ENCODE measurements at places on chromosomes 2 and 18.

- no peak for DNase-seq
Measured at GRCh38 chr2:146981921-146982320, 862.9 kb upstream of the ACVR2A start.

GRCh38 chr18:57430079-57431001 is 4.8 kb upstream of the ONECUT2 start:
- DNase-seq, result no peak

DNA sequence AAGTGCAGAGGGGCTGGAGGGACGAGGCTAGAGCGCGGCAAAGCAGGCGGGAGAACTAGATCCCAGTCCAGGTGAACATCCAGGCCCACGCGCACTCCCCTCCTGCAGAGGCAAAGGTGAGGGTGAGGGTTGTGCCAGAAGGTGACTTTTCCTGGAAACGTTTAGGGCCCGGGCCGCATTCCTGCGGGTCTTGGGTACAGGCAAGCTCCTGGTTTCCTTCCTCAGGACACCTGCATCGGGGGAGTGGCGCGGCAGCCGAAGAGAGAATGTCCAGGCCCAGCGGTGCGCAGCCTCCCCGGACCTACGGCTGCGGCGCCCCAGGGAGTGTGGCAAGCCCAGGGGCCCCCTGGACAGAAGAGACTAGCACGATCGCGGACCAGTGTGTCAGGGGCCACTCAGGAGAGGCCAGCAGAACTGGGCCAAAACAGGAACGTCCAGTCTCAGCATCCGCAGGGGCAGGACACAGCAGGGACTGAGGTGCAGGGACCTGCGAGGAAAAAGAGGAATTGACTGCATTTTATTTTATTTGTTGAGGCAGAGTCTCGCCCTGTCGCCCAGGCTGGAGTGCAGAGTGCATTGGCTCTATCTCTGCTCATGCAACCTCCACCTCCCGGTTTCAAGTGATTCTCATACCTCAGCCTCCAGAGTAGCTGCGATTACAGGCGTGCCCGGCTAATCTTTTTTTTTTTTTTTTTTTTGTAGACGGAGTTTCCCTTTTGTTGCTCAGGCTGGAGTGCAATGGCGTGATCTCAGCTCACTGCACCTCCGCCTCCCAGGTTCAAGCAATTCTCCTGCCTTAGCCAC is 8.7 kb upstream of the IMPA2 start:
- DNase-seq, result no peak

- DNase-seq, result no peak
Measured at GRCh38 chr2:55966401-55967118, 43.0 kb upstream of the EFEMP1 start.

DNA sequence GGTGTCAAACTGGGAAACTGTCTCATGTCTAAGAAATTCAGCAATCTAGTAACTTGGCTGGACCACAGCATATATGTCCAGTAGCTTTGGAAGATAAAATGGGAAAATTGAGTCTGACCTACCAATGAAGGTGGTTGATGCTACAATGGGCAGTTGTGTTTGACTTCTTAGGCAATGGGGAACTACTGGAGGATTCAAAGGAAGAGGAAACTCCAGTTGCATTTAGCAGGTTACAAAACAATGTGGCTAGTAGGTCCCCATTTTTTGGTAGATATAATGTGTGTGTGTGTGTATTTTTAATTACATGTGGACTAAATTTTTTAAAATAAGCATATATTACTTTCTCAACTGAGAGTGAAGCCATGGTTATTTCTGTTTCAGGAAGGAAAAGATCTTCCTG is 427.7 kb downstream of the NBAS start:
- DNase-seq, result no peak

GRCh38 chr18:11946756-11947155 is 34.6 kb upstream of the IMPA2 start:
- DNase-seq, result no peak

DNA sequence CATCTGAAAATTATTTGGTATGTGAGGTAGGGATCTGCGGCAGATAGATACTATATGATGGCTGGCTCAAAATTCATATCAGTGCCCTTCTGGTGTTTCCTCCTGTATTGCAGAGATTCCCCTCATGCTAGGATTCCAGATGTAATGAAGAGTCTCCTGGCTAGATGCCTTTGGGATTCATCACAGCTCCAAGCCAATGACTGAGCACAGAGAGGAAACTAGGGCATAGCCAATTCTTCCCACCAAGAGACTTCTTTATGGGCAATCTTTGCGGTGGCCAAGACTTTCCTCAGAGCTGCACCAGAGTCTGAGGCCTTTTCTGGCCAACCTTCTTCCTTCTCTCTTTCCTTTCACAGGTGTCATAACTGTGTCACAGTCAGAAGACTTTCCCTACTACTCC is 25.5 kb upstream of the CIB4 start:
- DNase-seq, result no peak

DNA sequence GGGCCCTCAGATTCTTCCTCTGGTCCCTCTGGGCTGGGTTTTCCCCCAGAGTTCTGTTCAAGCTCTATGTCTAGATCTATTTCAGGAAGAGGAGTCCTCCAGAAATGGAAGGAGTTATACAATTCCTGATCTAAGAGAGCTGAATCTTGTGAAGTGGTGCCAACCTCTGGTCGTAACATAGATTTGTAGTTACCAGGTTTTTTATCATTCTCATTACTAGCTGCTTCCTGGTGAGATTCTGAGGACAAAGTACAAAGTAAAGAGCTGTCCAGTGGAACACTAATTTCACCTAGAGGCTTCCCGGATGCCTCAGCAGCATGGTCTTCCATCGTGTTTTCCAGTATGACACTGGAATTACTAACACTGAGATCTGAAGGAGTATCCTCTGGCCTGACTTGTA is 44.1 kb downstream of the PPP4R1 start:
- no peak for DNase-seq

- DNase-seq, result no peak
Measured at GRCh38 chr18:9094307-9095226, 7.9 kb upstream of the NDUFV2 start.

- no peak for DNase-seq
Measured at GRCh38 chr2:12407160-12407559, 309.6 kb upstream of the TRIB2 start.

- DNase-seq, result no peak
Measured at GRCh38 chr2:62785810-62786597, 80.5 kb downstream of the EHBP1 start.

GRCh38 chr2:163455815-163456214 is 280.0 kb downstream of the FIGN start:
- DNase-seq, result no peak

DNA sequence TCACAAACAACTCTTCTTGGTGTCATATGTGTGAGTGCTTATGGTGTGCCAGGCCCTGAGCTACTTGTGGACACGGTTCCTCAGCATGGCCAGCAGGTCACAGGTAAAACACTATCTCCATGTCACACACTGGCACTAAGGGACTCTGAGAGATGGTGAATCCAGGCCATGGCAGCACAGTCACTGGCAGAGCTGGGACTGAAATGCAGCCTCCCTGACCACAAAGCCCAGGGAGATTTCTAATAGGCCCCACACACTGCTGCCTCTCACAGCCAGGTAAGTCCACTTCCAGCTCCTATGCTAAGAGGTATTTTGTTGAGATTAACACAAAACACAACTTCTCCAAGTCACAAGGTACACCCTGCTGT is 92.0 kb downstream of the ACTR2 start:
- no peak for DNase-seq

DNA sequence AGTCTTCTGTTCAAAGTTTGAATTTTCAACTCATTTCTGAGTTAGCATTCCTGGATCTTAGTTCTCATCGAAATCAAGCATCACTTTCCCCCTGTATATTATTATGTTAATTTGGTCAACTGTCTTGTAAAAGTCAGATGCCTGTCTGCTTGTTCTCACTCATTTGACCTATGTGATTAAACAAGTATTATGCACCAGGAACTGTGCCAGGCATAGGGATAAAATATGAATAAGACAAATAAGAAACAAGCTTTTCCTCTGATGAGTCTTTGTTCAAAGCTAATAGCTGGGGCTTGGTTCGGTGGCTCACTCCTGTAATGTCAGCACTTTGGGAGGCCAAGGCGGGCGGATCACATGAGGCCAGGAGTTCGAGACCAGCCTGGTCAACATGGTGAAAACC is 19.7 kb upstream of the EMILIN2 start:
- DNase-seq, result no peak

DNA sequence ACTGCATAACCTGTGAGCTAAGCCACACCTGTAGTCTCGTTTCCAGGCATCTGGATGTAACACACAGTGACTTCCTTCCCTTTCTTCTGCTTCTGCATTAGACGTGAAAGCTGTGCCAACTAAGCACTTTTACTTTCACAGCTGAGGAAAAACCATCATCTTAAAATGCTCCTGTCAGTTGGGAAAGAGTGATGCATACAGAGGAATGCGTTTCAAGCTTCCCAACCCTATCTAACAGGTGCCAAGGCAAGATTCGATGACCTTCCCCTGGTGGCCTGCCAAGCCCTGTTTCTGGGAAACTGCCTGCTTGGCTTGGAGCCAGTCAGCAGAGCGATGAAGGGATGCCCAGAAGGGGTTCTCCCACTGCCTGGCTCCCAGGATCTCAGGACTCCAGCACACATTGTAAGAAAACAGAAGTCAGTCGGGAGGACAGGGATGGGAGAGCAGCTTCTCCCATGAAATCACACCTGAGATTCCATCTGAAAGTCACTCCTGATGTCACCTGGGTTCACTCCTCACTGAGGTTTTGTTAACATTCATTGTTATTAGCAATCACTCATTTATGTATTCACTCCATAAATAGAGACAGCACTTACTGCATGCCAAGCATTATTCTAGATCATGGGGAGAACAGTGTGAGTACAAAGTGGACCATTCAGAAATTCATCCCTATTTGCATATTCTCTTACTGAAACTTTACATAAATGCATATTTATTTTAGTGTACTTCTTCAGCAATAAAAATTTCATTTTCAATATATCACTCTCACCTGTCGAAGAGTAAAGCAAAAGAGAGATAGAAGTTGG is 64.1 kb downstream of the DTNA start:
- DNase-seq, result no peak

DNA sequence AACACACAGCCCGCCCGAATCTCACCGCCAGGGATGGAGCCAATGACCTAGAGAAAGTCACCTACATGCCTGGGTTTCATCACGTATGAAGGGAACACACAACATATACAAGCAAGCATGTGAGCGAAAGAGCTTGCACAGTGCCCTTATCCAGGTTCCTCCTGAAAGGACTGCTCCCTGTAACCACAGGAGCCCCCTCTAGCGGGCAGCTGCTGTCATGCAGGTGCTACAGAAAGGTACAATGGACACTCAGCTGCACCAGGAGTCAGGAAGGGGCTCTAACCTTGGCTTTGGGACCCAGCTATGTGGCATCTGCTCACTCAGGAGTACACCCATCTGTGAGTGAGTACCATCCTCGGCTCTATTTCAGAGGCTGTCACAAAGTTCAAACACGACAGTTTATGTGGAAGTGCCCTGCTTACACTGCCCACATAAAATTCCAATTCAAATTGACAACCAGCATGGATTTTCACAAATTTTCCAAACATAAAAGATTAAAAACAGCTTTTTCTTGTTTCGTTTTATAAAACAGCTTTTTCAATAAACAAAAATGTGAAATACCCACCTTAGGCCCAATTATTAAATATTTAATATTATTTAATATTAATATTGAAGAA is 3.5 kb downstream of the NDUFA10 start:
- DNase-seq, result peak; percentile 70

GRCh38 chr18:46632401-46633071 is 24.5 kb downstream of the LOXHD1 start:
- no peak for DNase-seq

DNA sequence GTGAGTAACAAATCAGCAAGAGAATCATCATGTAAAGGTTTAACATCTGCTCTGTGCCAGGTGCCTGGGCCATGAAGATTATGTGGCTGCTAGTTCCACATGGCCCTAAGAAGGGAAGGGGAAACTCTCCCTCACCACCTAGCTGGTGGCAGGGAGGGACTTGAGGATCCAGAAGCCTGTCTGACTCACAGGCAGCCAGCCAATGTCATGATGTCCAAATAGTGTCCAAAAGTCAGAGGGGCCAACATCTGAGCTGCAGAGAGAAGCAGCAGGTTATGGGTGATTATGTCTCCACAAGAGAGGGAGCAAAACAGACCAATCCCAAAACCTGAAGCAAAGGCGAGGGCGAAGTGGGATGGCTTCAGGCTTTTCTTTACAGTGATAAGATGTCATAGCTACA is 61.9 kb upstream of the SPP2 start:
- DNase-seq, result no peak

DNA sequence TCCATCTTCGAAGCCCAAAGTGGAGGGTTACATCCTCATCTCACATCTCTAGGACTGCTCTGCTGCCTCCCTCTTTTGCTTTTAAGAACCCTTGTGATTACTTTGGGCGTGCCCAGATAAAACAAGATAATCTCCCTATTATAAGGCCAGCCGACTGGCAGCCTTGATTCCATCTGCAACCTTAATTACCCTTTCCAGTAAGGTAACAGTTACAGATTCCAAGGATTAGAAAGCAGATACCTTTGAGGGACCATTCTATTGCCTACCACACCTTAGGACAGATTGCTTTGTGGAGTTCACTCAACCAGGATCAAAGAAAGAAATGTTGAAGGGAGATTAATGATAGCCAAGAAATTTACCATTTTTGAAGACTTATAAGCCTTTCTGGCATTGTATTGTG is 250.8 kb upstream of the ACVR2A start:
- DNase-seq, result no peak

All from activated T-cell treated with anti-CD3 and anti-CD28 coated beads, Interleukin-2, amount 50 U/mL, for 1 hour (primary cell).